ENCODE measurements at places on chromosomes 4 and X.

DNA sequence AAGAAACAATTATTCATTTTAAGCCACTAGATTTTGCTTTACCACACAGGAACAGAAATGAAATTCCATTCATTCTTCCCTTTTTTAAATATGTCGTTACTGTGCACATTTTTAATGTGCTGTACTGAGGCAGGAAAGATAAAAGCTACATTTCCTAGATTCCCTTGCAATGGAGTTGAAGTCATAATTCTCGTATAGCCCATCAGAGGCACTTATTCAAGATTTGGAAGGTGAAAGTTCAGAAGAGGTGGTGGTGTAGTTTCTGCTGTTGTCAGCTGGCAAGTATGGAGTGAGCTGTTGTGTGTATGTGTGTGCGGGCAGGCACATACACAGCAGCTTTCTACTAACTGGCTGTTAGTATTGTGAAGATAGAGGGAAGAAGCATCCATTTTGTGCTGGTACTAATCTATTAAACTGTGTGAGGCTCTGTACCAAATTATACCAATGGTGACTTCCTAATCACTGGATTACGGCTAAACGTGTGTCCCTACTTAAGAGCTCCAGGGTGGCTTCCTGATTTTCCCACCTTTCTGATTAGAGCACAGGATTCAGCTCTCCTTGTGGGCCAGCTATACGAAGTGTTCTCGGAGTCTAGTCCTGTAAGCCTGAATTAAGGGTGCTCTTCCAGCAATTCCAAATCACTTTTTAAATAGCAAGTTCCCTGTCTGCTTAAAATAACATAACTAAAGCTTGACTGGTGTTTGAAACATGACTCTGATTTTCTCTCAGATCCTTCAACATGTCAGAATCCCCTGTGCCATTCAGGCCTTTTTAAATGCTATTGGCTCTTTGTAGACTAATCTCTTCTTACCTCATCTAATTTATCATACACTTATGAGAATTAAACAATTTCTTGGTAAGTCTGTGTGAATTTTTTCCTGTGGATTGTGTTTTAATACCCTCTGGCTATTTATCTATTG, 43.8 kb downstream of the PDS5A start:
- no peak for DNase-seq

- DNase-seq: no peak
Observed at GRCh38 chrX:135434258-135435138, 12.8 kb downstream of the SMIM10L2A start.

DNA sequence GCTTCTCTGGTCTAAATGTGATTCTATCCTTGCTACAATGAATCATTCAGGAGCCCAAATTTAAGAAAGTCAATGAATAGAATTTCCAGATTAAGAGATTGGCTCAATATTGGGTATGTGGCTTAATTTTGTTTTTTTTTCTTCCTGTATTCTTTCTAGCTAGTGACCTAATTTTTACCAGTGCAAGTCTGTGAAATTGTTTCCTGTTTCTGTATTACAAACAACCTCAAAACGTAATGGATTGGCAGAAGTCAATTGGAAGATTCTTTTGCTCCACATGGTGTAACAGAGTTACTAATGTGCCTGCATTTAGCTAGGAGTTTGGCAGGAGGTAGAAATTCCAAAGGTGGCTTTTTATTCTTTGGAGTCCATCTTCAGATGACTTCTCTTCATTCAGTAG, 17.6 kb downstream of the DYNLT3 start:
- DNase-seq: no peak

- DNase-seq: no peak
Observed at GRCh38 chr4:158055668-158056067, 117.2 kb downstream of the GASK1B start.

DNA sequence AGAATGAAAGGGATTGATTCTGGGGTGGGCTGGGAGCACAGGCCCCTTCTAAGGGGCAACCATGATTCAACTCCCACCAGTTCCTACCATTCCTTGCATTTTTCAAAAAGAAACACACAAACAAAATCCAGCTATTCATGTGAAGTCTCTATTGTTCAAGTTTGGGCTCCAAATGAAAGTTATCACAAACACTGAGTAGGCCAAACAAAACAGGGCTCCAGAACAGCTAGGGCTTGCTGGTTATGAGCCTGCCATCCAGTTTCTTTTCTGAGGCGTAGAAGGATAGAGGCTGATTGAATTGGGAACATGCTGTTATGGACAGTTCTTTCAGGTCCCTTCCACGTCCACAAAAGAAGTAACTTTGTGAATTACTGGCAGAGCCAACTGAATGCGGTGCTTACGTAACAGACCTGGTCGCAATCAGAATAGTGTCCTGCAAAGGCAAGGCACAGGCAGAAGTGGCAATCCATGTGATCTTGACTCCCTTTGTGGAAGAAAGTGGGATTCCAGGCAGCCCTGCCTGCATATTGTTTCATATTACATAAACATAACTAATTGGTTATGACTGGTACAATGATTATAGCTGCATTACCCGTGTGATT, 244.5 kb downstream of the SCFD2 start:
- no peak for DNase-seq

DNA sequence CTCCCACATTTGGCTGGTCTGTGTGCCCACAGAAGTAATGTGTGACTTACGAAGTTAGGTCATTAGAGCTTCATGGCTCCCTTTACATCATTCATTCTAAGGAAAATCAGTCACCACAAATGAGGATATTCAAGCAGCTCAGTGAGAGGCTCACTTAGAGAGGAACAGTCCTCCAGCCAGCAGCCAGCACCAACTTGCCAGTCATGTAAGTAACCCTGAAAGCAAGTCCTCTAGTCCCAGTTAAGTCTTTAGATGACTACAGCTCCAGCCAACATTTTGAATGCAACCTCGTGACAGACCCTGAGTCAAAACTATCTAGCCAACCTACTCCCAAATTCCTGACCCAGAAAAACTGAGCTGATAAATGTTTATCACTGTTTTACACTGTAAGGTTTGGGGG, 71.3 kb downstream of the LRBA start:
- no peak for DNase-seq

DNA sequence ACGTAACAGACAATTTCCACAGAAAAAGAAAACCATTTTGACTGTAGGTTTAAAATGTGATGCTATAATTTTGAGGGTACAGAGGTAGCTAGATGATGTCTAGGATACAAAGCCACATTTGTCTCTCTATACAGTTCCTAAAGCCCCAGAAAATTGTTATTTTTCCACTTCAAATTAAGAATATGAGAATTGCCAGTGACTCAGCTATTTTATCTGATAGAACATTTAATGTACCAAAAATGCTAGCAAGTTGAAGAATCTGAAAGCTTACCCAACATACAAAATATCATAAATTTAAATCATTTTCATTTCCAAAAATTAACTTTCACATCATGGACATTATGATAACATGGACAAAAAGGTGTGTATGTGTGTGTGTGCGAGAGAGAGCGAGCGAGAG, 148.0 kb downstream of the CAMK2D start:
- no peak for DNase-seq

GRCh38 chr4:23814587-23814986, 75.3 kb downstream of the PPARGC1A start:
- DNase-seq: no peak

DNA sequence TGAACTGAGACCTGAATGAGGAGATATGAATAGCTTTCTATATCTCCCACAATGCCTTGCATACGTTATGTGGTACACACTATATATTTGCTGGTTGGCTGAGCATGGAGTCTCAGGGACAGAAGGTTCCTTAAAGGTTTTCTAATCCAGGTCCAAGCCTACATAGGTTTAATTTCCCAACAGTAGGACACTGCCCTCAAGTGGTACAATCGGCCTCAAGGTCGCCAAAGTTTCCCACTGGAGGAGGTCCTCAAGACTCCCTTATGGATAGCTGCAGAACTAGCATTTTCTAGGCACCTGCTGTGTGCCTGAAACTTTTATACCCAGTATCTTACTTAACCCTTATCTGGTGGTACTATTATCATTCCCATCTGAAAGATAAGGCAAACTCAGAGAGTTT, 21.0 kb upstream of the EFNB1 start:
- no peak for DNase-seq

DNA sequence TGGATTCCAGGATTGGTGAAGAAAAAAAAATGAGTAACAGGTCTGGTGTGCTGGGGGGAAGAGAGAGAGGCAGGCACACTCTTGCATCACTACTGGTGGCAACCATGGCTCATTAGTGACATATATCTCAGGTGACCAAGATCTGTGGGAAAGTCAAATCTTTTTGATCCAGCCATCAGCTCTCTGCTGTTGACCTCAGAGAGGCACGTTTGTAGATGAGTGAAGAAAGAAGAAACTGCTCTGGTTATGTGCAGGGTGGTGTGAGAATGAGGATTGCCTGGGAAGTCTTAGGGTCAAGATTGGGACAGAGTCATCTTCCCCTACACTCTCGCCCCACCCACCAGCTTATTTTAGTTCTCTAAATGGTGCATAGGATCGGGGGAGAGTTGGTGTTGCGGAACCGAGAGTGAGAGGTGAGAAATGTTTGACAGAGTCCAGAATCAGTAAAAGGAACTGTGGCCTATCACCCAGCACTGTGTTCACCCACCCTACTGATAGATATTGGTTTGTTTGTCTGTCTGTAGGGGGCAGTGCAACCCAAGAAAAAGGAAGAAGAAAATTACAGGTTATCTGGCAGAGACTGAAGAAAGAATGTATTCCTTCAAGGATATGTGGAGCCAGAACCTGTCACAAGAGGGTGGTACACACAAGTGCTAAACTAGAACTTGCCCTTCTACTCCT, 21.9 kb downstream of the ARMCX6 start:
- no peak for DNase-seq

DNA sequence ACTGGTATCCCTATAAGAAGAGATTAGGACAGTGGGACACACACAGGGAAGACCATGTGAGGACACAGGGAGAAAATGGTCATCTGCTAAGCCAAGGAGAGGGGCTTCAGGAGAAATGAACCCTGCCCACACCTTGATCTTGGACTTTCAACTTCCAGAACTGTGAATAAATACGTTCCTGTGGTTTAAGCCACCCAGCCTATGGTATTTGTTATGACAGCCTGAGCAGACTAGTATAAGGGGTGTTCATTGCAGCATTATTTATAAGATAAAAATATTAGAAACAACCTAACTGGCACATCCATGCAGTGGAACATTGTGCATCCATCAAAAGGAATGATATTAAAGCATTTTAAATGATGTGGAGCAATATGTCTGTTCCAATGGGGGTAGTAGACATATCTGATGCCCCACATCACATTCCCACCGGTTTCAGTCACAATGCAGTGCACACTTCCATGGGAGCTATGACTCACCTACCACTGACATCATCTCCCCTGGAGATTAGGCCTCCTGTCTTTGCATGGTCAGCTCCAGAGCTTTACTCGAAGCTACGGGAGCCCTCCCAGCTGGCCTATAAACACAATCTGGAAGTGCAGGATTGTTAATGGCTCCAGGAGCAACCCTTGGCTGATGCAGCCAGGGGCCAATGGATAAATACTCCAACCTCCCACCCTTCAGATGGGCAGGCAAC, 38.9 kb upstream of the MAMLD1 start:
- DNase-seq: no peak

- DNase-seq: no peak
Observed at GRCh38 chr4:86380181-86380724, 20.4 kb upstream of the MAPK10 start.

- no peak for DNase-seq
Observed at GRCh38 chr4:54898056-54898562, 227.3 kb downstream of the KDR start.

GRCh38 chrX:127085939-127086338, 266.4 kb downstream of the PRR32 start:
- peak; percentile 2 for DNase-seq

DNA sequence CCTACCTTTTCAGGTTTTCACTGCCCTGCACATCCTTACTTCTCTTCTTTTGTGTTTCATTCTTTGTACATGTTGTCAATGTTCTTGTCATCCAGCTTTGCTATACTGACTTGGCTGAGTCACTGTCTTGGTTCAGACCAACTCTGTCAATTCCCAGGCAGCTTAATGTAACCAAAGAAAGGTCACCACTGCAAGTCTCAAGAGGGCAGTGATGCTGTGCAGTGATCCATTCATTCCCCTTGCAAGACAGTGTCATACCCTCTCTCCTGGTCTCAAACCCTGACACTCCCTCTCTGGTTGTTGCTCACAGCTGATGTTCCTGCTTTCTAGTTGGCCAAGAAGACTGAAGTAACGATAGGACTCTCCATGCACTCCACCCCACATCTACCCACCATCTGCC, 17.5 kb downstream of the RAB39B start:
- no peak for DNase-seq

DNA sequence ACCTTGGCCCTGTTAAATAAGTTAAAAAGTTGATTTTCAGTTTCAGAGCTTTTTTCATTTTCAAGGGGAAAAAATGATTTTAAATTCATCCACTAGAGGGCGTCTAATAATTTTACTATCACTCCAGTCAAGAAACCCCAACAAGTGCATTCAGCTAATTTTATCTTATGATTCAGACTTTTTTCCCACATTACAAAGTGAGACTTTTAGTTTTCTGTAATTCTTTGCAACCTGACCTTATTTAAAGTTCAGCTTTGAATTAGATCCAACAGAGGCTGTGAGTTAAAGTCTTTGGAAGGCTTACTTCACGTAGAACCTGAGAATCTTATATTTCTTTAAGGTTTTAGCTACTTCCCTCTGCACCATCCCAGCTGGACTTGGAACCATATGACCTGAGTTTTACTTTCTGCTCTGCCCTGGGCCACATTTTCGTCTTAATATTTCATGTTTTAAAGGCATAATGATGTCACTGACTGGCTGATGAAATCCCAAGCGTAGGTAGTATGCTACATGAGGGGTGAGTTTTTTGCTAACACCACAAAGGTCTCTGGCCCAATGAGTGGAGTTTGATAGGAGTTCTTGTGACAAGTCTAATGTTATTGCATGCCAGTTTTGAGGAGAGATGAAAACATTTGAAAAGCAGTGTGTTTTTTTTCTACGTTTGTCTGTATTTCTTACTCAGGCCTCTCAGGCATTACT, 7.2 kb downstream of the GNRHR start:
- DNase-seq: no peak

- DNase-seq: no peak
Observed at GRCh38 chr4:158581161-158581560, 59.5 kb downstream of the RXFP1 start.

DNA sequence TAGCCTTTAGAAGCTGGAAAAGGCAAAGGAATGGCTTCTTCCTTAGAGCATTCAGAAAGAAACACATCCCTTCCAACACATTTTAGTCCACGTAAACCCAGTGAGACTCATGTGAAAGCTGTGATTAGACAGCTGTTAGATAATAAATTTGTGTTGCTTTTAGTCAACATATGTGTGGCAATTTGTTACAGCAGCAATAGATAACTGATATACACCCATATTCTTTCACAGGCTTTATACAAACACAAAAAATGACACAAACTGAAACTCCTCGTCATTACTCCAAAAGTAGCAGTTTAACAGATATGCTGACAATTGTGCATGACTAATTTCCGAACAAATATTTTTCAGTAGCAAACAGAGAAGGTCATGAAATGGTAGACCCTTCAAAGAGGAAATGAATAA, 65.3 kb downstream of the ANTXR2 start:
- DNase-seq: no peak

GRCh38 chr4:151760002-151760401, 805 bp downstream of the GATB start:
- no peak for DNase-seq

GRCh38 chr4:176967586-176967985, 174.9 kb upstream of the VEGFC start:
- no peak for DNase-seq
